Activated naive CD4-positive, alpha-beta T cell (primary cell): ENCODE measurements at places on chromosomes 11 and 22.

DNA sequence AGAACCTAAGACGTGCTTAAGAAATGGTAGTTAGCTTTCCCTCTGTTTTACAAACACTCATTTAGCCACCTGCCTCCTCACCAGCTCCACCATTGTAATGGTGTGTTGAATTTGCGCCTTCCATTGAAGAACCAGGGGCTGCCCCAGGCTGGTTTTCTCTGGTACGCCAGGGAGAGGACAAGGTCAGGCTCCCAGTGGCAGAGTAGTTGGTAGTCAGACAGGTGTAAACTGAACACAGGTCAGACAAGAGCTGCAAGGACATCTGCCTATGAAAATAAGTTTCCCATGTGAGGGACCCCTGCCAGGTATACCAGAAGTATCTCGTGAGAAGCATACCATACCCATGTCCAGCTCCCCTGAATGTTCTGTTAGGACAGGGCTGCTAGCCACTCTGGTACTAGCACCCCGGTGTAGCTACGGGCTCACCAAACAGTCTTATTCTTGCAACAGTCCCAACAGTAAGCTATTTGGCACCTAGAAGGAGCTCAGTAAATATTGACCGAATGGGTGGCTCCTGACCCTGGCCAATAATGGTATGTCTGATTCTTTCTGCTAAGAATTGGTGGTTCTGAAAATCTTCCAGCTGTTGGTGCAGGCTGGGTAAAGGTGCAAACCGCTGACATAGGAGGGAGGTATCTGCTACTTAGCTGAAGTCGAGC lies 359.0 kb downstream of the LARGE1 start:
- no peak for DNase-seq

DNA sequence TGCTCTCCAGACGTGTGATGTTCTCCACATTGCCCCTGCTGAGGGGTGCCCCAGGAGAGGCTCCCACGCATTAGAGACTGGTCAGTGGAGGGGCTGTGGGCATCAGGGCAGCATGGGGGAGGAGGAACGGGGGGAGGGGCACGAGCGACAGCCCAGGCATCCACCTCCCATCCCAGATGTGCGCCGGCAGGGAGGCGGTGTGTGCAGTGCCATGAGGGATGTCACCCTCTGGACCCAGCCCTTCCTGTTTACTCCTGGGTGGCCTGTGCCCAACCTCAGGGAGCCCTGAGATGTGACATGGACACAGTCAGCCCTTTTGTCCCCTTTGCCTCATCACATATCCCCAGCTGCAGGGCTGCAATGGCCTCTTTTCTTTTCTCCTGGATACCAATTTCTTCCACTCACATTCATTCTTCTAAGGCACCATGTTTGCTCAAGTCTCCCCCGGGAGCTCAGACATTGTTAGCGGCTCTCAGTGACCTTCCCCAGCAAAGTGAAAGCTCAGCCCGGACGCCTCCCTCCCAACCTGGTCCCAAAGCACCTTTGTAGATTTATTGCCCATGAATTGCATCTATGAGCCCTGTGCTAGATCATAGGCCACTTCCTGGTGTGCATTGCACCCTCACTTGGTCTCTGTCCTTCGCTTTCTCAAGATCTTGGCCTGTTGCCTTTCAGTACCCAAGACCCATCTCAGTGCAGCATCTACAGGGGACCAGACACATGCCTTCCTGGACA lies 150.6 kb downstream of the CEP164 start:
- DNase-seq: no peak

DNA sequence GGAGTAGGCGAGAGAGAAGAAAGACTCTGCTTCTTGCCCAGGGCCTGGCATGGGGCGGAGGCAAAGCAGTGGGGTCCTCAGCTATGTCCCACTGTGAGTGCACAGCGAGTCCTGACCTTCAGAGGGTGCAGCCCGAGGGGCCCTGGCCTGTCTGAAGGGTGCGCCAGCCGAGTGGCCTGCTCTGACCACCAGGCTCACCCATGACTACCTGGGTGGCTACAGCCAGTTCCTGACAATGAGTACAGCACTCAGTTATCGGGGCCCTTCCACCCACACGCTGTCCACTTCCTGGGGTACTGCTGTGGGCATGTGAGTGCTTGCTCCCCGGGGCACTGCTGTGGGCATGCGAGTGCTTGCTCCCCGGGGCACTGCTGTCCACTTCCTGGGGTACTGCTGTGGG lies 74.1 kb upstream of the B3GAT1 start:
- DNase-seq: no peak

DNA sequence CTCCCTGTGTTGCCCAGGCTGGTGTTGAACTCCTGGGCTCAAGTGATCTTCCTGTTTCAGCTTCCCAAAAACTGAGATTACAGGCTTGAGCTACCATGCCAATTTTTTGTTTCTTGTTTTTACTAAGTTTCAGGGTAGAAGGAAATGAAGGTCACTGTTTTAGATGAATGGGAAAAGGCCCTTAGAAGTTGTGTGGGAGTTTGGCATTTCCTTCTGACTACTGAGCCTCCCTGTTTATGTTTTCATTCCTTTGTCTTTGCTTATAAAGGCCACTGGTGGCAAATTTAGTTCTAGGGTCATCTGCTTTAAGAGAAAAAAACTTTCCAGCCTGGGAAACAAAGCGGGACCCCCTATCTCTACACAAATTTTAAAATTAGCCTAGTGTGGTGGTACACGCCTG lies 22.1 kb downstream of the SRPRA start:
- DNase-seq: no peak

DNA sequence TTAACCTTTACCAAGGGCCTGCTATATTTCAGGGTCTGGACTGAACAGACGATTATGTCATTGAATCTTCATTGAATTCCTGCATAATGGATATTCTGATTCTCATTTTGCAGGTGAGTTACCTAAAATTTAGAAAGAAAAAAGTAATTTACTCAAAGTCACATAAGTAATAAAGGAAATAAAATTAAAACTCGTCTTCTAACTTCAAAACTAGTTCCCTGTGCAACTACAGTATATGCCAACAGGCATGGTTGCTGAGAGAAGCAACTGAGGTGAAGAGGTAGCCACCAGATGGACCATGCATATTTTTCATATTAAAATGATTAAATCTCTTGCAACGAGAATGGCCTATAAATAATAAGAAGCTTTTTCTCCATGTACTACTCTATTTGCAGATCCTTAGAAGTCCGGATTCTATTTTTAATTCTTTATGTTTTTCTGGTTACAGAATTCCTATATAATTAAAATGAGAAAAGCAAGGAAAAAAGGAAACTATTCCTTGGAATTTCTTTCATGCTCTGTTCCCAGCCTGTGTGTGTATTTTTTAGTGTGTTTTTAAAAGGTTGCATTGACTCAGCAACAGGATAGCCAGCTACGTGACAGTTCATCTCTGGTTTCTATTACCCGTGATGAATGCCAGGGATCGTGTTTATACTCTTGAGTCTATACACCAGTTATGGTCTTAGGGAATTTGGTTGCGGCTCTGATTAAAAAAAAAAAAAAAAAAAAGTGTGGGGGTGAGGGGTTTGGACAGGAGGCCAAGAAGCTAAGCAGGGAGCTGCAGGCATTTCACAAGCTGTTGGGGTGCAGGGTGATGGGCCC lies 186.8 kb downstream of the ETS1 start:
- DNase-seq: no peak

GRCh38 chr11:131522851-131523250 lies 152.4 kb downstream of the NTM start:
- no peak for DNase-seq

GRCh38 chr22:48416396-48417224 lies 1411.1 kb downstream of the BRD1 start:
- DNase-seq: no peak

GRCh38 chr11:88522624-88523385 lies 185.3 kb upstream of the CTSC start:
- no peak for DNase-seq

DNA sequence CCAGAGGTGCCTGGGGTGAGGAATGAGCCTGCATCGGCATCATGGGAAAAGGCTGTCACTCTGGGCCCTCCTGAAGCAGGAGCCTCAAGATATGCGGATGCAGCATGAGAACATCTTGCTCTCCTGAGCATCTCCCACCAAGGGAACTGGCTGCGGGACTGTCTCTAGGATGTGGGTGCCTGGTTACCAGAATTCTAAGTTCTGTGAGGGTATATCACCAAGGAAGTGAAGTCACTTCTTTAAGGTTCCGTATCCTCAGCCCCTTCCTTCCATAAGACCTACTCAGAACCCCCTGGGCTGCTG lies 86.9 kb downstream of the GGTLC2 start:
- DNase-seq: no peak

GRCh38 chr11:78256962-78257361 lies 68.2 kb downstream of the USP35 start:
- no peak for DNase-seq

- DNase-seq: no peak
Observed at GRCh38 chr11:61164606-61165424, 3.6 kb upstream of the VPS37C start.

GRCh38 chr22:20464912-20465758 lies 27.5 kb upstream of the SCARF2 start:
- no peak for DNase-seq

DNA sequence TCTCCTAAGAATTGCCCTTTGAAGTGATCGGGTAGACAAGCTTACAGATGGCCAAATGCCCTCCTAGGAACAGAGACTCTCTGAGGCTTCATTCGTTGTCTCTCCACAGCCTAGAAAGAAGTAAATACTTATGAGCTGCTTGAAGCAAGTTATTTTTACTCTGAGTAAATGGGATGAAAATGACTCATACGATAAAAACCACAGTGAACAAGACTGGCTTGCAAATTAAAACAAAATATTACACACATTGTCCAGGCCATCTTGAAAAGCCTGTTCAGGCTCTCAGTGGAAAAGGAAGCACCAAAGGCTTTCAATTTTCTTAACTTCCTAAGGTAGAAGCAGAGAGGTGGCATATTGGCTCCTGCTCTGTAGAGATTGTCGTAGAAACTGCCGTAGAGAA lies 294.2 kb downstream of the NELL1 start:
- no peak for DNase-seq

DNA sequence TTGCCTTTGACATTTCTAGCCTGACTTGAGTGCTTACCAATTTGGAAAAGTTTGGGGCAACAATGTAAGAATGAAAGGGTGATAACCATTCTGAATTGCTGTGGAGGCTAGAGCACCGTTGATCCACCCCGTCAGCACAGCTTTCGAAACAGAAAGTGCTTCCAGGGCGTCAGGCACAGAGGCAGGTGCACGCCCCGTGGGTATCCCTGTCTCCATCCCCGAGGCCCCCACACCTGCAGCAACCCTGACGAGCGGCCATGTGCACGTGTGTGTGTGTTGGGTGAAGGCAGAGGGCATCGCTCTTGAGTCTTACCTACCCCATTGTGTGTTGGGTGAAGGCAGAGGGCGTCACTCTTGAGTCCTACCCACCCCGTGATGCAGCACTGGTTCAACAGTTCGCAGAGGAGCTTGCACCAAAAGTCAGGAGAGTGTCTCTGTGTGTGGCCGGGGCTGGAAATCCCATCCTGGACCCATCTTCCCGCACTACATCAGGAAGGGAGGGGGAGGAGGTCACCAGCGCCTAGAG lies 404.5 kb downstream of the BRD1 start:
- DNase-seq: no peak

- no peak for DNase-seq
Observed at GRCh38 chr11:117535850-117536411, 208.3 kb downstream of the CEP164 start.

DNA sequence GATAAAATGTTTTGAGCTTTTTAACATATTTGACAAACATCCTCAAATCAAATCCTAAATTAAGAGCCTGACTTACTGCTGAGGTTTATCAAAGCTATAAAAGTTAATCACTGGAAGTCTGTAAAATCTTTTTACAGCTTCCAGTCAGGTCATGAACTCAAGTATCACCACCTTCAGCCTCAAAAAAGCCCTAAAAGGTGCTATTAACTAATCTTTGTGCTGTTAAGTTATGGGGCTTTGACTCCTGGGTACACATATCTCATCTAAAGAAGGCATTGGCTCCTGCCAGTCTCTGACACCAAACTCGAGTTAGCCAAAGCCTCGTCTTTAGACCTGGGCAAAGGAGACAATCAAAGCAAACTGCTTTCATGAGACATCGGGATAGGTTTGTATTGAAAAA lies 34.0 kb upstream of the CBX6 start:
- no peak for DNase-seq

DNA sequence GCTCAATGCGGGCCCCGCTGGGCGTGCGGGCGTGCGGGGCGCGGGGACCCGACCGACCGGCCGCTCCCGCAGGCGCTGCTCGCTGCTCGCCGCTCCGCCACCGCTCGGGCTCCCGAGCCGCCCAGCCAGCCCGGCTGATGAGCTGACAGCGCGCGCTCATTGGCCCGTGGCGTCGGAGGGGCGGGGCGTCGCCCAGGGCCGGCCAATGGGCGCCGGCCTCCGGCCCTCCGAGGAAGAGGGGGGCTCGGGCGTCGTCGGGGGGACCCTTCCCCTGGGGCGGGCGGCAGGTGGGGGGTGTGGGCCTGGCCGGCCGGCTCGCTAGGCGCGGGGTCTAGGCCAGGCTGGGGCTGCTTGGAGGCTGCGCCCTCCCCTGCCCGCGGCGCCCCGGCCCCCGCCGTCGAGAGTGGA lies at the start of gene SCUBE1:
SCUBE1 (minus strand) TSS at position 111 of the 408 bp plus-strand sequence. CDS start 111 bp downstream, outside the sequence.
- DNase-seq: no peak

DNA sequence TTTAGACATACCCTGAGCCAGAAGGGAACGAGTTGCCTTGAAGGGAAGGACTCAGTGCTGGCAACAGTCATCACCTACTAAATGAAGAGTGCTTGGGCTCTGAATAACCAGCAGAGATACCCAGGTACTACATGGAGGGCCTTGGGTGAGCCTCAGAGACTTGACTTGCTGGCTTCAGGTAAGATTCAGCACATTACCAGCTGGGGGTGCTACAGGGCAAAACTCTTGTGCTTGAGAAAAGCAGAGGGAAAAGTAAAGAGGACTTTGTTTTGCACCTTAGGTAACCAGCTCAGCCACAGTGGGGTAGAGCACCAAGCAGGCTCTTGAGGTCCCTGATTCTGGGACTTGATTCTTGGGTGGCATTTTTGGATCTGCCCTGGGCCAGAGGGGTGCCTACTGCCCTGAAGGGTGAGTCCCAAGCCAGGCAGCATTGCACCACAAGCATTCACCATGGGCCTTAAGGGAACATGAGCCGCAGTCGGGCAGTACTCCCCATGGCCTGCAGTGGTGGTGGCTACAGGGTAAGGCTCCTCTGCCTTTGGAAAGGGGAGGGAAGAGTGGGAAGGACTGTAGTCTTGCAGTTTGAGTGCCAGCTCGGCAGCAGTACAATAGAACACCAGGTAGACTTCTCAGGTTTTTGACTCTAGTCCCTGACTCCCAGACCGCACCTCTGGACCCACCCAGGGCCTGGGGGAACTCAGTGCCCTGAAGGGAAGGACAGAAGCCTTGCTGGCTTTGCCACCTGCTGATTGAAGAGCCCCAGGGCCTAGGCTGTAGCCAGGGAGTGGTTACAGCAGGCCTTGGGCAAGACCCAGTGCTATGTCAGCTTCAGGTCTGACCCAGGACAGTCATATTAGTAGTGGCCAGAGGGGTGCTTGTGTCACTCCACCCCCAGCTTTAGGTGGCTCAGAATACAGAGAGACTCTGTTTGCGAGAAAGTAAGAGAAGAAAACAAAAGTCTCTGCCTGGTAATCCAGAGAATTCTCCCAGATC lies 22.7 kb upstream of the PLEKHA7 start:
- DNase-seq: no peak

GRCh38 chr22:35311551-35311999 lies 11.9 kb downstream of the TOM1 start:
- DNase-seq: no peak
